CD4-positive, alpha-beta T cell treated with Interleukin-17A for 4 hours (primary cell): ENCODE measurements at places on chromosomes 4 and X.

DNA sequence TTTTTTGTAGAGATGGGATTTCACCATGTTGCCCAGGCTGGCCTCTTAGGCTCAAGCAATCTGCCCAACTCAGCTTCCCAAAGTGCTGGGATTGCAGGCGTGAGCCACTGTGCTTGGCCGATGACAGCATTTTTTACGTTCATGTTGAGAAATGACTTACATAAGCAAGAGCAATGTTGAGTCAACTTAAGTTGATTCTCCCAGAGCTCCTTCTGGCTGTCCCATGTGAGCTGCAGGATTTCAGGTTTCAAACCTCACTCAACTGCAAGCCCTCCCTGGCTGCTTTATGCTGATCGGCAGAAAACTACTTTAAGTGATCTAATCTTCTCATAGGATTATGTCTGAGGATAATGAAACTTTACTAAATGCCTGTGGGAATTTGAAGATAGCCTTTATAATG is 86.8 kb downstream of the GC start:
- DNase-seq, result no peak

DNA sequence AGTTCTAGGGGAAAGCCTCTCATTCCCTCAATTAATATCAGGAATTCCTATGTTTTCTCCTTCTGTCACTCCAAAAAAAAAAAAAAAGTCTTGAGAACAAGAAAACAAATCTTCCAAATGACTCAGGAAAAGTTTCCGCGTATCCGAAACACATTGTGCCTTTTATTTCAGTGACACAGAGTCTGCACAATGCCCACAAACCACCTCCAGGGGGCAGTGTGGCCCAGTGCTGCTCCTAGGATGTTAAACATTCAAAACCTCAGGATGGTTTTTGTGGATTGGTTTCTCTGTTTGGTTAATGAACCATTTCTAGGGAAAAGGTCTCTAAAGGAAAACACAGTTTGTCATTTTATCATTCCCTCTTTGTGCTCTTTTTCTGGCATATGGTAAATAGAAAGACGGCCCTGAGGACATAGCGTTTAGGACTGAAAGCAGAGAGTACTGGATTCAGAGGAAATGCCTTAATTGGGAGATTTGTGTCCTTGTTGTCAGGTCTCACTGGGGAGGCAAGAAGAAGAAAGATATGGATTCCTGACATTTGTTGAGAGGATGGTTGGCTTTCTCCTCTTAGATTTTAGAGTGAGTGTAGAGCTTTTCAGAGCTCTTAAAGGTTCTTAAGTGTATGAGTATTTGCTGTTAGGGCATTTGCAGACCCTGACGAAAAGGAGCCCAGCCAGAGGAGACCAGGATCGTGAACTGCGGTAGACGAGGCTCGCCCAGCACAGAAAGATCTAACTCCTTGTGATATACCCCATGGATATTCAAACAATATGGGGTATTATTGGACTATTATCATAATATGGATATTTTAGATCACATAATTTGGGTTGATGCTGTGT is 65.7 kb upstream of the MAP9 start:
- DNase-seq, result peak; percentile 61

DNA sequence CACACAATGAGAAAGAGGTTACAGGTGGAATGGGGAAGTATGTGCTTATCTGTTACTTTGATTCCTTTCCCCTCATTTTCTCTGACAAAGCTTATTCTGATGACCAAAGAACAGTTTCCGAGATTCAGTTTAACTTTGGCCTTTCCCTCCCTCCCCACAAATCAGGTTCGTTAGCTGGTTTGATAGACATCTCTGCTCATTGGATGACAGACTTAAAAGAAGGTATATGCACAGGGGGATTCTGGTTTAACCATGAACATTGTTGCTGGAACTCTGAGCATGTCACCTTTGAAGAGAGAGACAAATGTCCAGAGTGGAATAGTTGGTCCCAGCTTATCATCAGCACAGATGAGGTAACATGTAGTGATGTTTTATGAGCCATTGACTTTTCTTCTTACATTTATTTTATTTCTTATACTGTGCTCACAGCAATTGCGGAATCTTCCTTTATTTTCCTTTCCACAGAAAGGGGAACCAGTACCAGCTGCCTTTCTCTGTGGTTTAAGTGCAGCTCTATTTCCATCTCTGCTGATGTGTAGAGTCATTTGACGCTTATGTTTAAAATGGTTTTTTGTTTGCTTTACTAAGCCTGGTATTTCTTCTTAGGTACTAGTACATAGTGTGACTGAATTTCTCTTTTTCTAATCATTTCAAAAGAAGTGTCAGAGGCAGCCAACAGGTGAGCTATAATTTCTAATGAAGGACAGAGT is 125.0 kb downstream of the AKAP4 start:
- DNase-seq, result no peak

GRCh38 chr4:94932366-94932765 is 174.6 kb downstream of the BMPR1B start:
- DNase-seq, result no peak

DNA sequence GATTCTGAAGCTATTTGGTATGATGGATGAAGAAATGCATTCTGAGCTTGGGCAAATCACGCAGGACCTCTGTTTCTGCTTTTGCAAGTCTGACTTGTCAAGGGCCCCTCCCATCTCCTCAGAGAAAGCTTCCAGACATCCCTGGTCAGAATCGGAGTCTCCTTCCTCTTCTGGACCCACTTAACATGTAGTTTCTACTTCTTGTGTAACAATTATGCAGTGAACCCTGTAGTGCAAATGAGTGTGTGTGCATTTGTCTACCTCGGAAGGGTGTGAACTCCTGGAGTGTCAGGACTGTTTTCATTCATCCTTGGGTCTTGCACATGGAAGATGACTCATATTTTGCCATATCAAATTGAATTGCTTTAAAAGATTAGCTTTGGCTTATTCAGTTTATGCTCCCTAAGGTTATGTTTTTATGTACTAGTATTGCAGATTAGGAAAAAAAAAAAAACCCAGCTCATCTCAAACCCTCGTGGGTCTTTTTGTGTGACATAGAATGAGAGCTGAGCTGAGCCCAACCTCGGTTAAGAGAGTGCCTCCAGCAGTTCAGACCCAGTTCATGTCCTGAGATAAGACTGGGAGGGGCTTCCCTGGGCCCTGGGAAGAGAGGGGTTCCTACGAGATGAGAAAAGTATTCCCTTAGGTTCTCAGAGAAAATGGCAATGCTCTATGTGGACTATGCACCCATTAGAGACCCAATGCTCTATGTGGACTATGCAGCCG is 61.1 kb upstream of the RPL34 start:
- DNase-seq, result no peak

- no peak for DNase-seq
Measured at GRCh38 chr4:185566425-185566824, 31.1 kb upstream of the PDLIM3 start.

DNA sequence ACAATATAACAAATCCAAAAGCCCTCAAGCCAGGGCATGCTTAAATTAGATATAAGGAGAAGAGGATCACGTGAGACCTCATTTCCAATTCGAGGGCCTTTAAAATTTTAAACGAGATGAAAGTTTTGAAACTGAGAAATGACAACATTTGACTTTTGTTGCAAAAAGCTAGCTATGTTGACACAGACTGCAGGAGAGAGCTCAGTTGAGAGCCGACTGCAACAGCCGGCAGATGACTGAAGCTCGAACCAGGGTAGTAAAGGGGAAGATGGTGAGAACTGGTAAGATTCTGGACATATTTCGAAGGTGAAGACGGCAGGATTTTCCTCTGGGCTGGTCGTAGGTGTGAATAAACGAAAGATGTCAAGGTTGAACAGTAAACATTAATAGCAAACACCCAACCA is 773 bp downstream of the PRMT9 start:
- peak; percentile 8 for DNase-seq

GRCh38 chrX:117978402-117978801 is 138.2 kb downstream of the KLHL13 start:
- no peak for DNase-seq

DNA sequence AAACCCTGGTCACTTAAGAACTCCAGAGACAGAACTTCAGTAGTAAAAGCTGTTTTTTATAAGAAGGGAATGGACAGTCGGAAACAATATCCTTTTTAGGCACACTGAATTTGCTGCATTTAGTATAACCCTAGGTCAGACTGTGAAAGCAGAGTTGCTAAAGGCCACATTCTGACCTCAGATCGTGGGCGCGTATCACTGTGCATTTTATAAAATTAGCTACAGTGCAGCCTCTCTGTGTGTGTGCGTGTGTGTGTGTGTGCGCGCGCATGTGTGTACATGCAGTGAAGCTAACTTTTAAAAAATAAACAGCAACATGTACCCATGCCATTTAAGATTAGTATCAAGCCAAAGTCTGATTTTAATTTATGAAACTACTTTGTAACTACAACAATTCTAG is 8.0 kb downstream of the ZNF827 start:
- DNase-seq, result no peak

DNA sequence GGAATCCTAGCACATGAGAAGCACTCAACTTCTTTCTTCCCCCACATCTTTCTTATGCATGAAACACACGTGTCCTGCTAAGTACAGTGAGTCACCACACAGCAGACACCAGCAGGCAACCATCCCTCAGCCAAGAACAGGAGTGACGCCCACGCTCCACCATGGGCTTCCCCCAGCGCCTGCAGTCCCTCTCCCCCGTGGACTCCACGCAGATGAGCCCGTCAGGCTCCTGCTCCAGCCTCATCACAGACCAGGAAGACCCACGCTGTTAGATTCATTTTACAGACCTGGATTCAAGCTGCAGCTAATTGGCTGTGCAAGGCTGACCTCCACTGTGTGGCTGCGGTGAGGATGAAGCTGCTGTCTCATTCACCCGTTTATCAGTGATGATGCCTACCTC is 16.7 kb downstream of the HMX1 start:
- DNase-seq, result no peak

DNA sequence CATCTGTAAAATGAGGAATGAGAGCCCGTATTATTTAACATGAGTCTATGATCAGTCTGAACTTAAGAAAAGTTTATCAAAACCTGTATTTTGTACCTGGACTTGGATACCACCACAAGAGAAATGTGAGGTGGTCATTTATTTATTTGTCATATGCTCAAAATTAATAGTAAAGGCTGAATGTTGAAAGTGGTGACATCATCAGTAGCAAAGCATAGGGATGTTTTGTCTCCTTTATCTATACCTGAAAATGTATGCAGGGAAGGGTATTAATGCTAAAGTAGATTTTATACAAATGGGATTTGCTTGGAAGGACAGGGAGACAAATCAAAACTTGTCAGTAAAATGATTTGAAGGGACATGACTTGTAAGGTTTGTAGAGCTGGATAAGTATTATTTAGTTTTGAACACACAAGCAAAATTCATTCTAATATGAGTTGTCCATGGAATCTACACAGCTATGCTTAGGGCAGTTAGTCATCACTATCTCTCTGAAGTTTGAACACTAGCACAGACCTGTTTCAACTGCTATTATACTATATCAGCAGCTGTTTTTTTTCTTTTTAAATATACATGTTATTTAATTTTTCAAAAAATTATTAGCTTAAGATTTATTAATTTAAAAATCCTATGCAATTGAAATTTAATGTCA is 52.4 kb upstream of the GUCY1A1 start:
- no peak for DNase-seq

- peak; percentile 41 for DNase-seq
Measured at GRCh38 chrX:110146521-110146920, 143.6 kb downstream of the TMEM164 start.

DNA sequence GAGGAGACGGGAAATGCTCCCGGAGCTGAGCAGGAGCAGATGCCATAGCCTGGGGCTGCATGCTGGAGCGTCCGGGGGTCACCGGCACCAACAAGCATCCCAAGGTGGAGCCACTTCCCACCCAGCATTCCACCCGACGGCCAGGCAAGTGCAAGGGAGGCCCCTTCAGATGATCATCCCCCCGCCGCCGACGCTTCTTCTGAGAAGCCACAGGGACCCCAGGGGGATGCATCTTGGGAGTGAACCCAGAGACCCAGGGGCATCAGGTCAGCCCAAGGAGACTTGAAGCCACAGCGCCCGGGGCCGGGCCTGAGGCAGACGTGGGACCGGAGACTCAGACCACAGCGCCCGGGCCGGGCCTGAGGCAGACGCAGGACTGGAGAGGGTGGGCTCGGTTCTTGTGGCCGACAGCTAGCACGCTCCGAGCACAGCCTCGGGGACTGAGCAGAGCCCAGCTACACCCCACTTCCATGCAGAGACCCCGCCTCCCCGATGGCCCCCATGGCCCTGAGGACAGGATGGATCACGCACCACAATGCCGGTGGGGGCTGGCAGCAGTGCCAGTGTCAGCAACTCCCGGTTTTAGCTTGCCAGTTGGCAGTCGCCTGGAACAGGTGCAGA is 33.0 kb upstream of the CPLX1 start:
- DNase-seq, result no peak

GRCh38 chr4:6092971-6093370 is 74.7 kb upstream of the C4orf50 start:
- no peak for DNase-seq

GRCh38 chr4:9703391-9703790 is 78.0 kb upstream of the DRD5 start:
- peak; percentile 75 for DNase-seq

GRCh38 chrX:155881158-155881993 is at the start of gene VAMP7:
VAMP7 (plus strand) TSS chrX:155881345; CDS start chrX:155889467, 8,122 bp downstream.
- peak; percentile 81 for DNase-seq

DNA sequence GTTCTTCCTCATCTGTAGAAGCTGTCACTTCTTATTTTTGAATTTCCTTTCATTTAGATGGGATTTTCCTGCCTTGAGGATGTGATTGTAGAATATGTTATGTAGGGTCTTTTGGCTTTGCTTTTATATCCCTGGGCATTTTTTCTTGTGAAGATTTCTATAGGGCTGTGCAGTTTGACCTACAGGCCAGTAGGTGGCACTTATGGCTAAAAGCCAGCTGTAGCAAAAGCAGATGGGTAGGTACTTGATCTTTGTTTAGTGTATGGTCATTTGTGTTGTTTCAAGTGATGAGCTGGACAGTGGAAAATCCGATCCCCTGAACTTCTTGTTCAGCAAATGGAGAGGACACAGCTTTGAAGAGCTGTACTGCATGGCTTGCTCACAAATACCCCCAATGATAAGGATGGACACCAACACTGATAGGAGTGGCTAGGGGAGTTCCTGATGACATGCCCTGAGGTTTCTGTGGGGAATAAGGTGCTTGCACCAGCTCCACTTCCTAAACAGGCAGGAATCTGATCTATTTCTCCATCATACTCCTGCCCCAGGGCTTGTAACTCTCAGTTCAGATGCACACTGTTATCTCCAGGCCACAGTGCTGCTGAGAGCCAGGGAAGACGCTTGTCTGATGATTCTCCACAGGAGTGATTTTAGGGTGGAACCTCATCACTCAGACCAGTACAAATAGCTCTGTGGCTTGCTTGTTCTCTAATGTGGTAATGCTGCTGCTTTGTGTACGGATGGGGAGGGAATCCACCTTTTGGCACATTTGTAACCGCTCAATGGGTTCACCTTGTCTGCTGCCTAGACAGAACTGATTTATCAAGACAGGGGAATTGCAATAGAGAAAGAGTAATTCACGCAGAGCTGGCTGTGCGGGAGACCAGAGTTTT is 417.1 kb upstream of the MAGEB16 start:
- no peak for DNase-seq
